ENCODE measurements at places on chromosomes 4 and X.
A peak's percentile ranks its signal among the peaks of the same experiment; 100 is the strongest.

GRCh38 chr4:100525686-100526085 is 7.9 kb upstream of the EMCN start:
- no peak for DNase-seq

DNA sequence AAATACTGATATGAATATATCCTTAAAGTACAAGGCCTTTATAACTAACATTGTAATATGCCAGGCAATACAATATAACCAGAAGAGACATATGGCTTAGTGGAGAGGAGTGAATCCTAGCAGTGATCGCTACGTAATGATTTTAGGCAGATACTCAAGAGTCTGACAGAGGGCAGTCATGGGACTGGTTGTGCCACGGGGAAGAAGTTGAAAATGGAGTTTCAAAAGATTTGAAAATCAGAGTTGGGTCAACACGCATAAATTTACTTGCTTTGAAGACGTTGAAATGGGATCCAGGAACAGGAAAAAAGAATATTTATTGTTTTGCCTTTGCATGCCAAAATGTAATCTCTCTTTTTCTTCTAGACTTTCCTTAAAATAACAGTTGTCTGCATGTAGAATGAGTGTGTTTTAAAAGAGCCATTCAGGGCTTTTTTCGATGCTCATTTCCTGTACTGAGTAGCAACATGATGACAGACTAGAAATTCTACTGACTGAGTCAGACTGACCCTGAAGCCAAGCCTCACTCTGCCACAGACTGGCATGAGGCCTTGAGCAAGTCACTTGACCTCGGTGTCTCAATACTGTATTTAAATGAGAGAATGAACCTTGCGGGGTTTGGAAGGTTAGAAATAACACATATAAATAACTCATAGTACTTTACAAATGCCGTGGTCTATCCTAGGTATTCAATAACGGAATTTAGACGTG is 8.1 kb upstream of the SMS start:
- DNase-seq = peak; percentile 31

- no peak for DNase-seq
These were observed 23.4 kb upstream of the MTHFD2L start for GRCh38 chr4:74134500-74134852.

GRCh38 chrX:47224896-47225290 is 6.4 kb downstream of the CDK16 start:
- DNase-seq = no peak

DNA sequence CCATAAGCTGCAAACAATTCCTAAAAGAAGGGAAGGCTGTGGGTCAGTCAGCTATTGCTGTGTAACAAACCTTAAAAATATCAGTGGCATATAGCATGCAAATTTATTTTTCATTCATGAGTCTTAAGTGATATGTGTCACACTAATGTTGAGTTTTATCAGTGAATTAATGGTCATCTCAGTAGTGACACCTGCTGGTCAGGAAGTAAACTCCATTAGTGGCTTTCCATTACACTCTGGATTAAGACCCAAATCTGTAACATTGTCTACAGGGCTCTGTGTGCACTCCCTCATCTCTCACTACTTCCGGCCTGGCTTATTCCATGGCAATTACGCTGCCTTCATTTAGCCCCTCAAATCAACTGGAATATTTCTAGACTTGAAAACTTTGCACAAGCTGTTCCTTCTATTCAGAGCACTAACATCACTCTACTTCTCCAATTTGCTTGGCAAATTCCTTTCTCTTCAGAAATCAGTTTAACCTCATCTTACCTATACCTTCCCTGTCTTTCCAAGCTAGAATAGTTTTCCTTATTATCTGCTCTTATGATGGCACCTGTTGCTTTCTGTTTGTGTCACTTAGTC is 217.3 kb upstream of the TAPT1 start:
- DNase-seq = peak; percentile 15

- no peak for DNase-seq
These were observed 72.4 kb downstream of the PCYT1B start for GRCh38 chrX:24574743-24575142.

- DNase-seq = no peak
These were observed 201.0 kb downstream of the PAPSS1 start for GRCh38 chr4:107519053-107519452.

DNA sequence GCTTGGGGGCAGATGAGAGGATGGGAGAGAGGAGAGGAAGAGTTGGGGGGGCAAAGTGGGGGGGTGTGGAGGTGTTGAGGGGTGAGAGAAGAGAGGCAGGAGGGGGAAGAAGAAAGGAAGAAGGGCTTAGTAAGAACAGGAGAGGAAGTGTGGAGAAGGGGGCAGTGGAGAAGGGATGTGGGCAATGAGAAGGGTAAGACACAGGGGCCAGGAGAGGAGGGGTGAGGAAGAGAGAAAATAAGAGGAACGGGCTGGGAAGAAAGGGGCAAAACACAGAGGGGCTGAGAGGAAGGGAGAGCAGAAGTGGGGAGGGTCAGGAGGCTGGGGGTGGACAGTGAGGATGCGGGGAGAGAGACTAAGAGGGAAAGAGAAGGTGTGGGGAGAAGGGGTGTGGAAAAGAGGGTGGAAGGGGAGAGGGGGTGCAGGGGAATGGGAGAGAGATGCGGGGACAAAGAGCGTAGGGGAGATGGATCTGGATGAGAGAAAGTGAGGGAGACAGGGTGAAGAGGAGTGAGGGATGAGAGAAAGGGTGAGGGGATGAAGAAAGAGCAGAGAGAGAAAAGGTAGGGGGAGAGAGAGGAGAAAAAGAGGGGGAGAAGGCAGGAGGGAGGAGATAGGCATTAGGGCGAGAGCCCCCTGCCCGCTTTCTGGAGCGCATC is 12.9 kb downstream of the SH3KBP1 start:
- DNase-seq = no peak

DNA sequence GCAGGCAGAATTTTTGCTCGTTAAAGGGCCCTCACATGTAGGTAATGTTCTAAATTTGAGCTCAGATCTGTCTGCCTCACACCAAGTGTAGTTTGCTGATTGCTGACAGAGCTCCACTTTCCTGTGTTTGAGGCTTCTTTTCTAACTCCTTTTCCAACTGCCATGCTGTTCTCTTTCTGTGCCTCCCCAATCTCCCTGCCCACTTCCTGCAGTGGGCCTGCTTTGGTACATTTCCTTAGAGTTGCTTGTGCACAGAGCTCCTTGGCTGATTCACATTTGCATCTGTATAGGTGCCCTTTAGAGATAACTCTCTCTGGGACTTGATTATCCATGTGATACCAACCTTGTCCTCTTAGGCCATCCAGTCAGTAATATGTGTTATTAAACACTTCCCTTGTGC is 4.5 kb downstream of the MED28 start:
- no peak for DNase-seq

GRCh38 chrX:17732138-17732783 is 5.0 kb upstream of the SCML1 start:
- no peak for DNase-seq

DNA sequence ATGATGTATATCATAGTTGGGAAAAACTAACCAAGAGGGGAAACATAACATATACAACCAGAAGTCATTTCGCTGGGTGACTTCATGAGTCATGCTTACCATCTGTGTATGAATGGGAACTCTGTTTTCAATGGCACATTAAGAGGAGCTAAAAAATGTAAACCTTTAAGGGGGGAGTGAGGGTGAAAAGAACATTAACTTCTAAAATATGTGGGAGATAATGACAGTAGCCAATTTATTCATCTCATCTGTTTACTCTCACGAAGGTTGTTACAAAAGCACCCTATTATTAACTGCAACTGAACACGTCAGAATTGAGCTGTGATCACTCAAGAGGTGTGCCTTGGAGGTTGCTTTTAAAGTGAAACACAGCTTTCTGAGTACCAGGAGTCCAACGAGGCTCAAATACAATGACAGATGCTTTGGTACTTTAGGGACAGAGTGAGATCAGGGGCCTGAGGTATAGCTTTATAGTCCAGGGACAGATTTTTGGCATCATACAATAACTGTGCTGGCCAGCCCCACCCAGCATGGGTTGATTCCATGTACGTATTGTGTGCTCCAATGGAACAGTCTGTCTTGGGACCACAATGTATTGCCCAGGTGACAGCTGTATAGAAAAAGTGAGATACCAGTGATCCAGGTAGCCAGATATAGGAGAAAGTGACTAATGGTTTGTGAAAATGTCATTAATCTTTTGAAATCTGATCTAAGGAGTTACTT is 107.3 kb downstream of the AMMECR1 start:
- DNase-seq = no peak

GRCh38 chrX:153870791-153871360 is 15.1 kb downstream of the L1CAM start:
- DNase-seq = no peak

DNA sequence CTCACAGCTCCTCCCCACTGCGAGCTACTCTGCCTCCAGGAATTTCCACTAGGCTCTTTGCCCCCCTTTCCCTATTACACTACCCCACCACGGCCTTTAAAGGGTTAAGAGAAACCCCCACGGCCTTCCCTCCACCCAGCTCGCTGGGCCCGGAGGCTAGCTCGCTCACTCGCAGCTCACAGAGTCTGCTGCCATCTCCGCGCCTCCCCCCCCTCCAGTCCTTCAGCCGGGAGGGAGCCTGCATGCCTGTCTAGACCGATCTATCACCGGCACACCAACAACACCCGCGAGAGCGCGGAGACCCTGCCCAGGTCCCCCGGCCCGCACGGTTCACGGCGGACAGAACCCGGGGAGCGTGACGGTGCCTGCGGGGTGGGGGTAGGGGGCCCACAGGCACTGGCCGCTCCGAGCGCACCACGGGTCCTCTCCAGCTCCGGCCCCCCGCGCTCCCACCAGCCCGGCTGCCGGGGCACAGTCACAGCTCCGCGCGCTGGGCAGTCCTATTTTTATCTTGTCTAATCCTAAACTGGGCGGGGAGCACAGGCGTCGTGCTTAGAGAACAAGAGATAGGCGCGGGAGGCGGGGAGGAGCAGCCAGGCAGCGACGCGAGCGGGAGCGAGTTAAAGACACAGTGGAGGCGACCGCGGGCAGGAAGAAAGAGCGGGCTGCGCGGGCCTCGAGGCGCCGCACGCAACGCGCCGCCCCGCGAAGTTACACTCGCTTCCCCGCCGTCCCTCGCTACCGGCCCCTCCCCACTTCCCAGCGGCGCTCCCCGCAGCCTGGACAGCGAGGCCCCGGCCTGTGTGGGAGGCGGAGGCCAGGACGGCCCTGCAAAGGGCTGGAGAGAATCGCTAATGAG is 3.5 kb downstream of the BCOR start:
- DNase-seq = no peak

- DNase-seq = no peak
These were observed 370.8 kb downstream of the FSTL5 start for GRCh38 chr4:161792991-161793390.

- no peak for DNase-seq
These were observed 72.4 kb downstream of the FRAS1 start for GRCh38 chr4:78129383-78130108.

DNA sequence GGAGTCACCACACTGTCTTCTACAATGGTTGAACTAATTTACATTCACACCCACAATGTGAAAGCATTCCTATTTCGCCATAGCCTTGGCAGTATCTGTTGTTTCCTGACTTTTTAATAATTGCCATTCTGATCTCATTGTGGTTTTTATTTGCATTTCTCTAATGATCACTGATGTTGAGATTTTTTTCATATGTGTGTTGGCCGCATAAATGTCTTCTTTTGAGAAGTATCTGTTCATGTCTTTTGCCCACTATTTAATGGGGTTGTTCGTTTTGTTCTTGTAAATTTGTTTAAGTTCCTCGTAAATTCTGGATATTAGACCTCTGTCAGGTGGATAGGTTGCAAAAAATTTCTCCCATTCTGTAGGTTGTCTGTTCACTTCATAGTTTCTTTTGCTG is 519.1 kb downstream of the STPG2 start:
- no peak for DNase-seq

DNA sequence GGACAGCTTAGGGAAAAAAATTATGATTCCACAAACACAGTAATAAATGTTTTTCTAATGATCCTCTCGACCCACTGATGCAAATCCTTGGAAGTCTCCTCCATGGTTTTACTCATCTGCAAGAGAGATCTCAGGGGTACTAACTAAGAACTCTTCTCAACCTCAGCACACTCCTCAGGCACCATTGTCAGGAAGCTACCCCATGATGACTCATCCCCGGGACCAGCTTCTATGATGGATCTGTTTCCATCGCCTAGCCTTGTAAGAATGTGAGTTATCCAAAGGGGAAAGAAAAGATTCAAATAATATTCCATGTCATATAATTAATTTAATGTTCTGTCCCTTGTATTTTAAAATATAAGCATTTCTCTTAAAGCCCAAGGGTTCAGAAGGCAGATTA is 816.1 kb upstream of the IGFBP7 start:
- no peak for DNase-seq

DNA sequence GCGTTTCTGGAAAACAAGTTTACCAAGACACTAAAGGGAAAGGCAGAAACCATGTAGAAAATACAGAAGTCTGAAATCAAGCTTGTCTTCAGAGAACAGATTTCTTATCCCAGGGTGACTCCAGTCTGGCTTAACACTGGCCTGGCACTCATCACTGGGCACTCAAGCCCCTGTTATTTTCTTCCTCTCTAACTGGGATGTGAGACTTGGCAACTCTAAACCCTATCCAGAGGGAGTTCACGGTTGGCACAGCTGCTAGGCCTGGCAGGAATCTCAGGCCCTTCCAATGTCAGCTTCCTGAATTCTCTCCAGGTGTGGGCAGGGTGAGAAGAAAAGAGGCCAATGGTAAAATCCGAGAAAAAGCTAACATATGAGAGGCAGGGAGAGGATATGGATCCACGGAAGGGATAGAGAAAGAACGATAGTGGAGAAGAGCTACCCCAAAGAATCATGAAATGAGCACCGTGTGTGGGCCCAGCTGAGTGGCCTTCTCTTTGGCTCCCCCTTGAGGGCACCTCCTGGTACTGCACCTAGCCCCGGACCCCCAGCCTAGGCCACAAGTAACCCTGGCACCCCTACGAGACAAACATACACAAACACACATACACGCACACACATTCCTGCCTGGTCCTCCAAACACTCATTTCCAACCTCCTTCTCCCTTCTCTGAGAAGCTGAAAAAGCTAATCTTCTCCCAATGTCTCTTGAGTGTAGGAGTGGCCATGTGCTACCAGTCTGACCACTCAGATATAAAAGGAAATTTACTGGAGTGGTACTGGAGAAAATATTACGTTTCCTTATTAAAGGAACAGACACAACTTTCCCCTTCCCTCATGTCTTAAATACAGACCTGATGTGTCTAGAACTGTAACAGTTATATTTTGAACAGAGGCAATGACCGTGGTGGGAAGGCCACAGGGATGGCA is 16.6 kb upstream of the PTCHD1 start:
- DNase-seq = no peak

- no peak for DNase-seq
These were observed 102.1 kb upstream of the SCML1 start for GRCh38 chrX:17635231-17635630.

DNA sequence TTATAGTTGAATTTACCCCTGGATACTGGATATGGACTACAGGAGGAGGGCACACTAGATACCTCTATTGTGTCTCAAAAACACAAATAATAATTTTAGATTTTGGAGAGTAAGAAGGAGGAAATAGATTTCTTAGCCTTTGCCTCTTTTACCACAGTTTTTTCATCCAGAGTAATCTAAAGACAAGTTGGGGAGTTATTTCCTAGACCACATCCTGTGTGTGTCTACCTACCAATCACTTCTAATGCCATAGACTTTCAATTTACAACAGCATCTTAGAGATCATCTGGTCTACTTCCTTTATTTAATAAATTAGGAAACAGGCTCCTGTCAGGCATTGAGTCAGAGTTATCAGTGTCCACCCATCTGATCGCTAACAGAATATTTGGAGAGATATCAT is 191.5 kb downstream of the EDA start:
- no peak for DNase-seq

GRCh38 chr4:106670976-106671375 is 302.4 kb upstream of the GIMD1 start:
- DNase-seq = no peak
